ENCODE measurements at places on chromosomes 2 and 18.

GRCh38 chr2:201685156-201685555 lies 13.3 kb downstream of the MPP4 start:
- no peaks in the 10 kb centered on the region for H3K4me1 ChIP-seq
- DNase-seq = no peak
- no peaks in the 10 kb centered on the region for H3K36me3 ChIP-seq
- no peak overlapping the region for H3K27ac ChIP-seq
- H3K27me3 ChIP-seq = peaks cover 45% of the 10 kb centered on the region

- no peak overlapping the region for H3K27ac ChIP-seq
- H3K27me3 ChIP-seq = no peaks in the 10 kb centered on the region
- no peaks in the 10 kb centered on the region for H3K4me1 ChIP-seq
- no peaks in the 10 kb centered on the region for H3K36me3 ChIP-seq
- no peak for DNase-seq
Observed at GRCh38 chr18:28735731-28736130, 558.8 kb upstream of the CDH2 start.

DNA sequence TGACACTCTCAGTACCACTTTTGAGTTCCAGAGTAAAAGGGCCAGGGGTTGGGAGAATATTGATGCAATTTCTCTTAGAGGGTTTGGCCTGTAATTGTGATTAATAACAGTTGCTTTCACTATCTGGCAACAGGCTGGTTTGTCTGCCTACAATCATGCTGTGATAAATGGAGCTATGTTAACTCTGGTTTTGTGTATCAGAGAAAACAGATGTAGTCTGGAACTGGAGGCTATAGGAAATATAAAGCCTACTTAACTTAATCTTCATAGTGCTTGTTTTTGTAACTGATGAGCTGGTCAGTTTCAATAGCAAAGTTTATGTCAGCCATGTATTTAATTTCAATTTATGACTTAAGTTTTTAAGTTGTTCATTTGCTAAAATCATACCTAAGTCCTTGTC lies 138.0 kb downstream of the AGPS start:
- no peak for DNase-seq
- peaks cover 1% of the 10 kb centered on the region for H3K4me1 ChIP-seq

DNA sequence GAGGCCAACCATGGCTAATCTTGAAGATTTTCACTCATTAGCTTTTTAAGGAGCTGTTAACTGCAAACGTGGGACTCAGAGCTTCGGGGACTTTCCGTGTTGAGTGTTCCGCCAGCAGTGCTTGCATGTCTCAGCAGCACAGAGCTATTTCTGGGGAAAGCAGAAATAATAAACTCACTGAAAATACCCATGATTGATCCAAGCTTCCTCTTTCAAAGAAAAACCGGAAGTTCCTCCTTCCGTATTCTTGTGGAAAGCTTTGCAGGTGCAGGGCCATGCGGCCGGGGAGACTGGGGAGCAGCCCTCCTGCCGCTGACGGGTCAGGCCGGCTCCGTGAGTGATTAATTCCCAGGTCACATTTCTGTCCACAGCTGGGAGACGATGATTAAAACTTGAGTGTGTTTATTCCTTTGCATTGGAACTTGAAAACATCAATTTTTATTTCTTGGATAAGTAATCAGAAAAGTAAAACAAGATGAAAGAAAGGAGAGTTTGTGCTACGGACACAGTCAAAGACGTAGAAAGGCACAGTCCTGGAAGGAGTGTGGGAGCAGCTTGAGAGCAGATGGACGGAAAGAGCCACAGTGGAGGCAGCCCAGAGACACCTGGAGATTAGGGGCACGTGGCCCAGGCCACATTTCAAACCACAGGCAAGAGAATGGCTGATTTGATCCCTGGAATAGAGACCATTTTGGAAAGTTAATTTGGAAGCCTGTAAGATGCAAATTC lies 54.2 kb upstream of the CTDP1 start:
- H3K27me3 ChIP-seq = peaks cover 16% of the 10 kb centered on the region
- H3K4me1 ChIP-seq = peaks cover 4% of the 10 kb centered on the region
- H3K27ac ChIP-seq = no peak overlapping the region
- no peak for DNase-seq
- H3K36me3 ChIP-seq = no peaks in the 10 kb centered on the region

DNA sequence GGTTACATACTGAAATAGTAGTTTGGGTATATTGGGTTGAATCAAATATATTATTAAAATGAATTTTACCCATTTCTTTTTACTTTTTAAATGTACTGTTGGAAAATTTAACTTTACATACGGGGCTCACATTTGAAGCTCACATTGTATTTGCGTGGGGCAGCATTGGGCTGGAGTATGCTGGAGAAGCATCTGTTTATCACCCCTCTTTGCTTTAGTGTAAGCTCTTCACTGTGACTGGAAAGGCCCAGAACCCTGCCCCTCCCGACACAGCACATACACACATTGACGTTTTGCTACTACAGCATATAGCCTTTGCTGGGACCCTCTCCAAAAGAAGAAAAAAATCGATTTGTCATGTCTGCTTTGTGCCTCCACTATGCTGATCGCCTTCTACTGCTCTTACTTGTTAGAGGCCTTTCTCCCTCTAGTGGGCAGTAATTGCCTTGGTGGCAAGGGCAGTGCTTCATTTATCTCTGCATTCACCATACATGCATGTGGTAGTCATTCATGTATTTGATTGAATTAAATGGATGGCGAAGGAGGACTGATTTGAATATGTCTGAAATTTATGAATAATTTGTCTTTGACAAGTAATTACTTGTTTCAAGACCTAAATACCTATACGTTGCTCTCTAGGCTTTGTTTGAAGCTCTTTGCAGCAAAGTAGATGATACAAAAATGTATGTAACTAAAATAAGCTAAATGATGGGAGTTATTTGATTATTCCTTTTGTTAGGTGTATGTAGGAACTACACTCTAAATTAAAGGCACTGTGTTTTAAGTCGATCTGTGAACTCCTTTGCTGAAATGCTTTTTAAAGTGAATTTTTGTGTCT lies 37.4 kb downstream of the VAPA start:
- H3K4me1 ChIP-seq = no peaks in the 10 kb centered on the region
- no peak for DNase-seq
- H3K27me3 ChIP-seq = no peaks in the 10 kb centered on the region
- H3K4me3 ChIP-seq = no peak overlapping the region
- no peak overlapping the region for H3K27ac ChIP-seq
- peaks cover 24% of the 10 kb centered on the region for H3K36me3 ChIP-seq

All from activated CD8-positive, alpha-beta memory T cell treated with anti-CD3 and anti-CD28 coated beads, Interleukin-2, amount 10 ng/mL, durations not matched to agents 7 days and 5 days (primary cell).